ENCODE measurements at places on chromosomes 13 and 19.

- DNase-seq = no peak
Measured at GRCh38 chr19:42185277-42185676, 32.2 kb downstream of the DEDD2 start.

- DNase-seq = no peak
Measured at GRCh38 chr13:99995104-99995588, 13.6 kb downstream of the ZIC2 start.

DNA sequence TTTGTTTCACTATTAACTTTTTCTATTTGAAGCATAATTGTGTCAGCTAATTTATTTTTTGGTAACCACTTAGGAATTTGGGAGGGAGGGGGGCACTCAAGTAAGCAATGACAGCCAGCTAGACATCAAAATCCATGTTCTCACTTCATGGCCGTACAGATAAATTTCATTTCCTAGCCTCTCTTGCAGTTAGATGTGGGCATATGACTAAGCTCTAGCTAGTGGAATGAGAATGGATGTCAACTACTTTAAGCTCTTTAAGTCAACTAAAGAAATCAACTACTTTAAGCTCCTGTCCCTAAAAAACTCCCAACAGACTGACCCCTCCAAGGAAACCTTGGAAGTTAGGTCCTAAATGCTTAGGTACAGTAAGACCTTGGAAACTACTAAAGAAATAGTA lies 92.0 kb downstream of the KCNRG start:
- DNase-seq = no peak

GRCh38 chr19:17404621-17405249 lies 695 bp downstream of the BST2 start:
- no peak for DNase-seq

GRCh38 chr13:74027161-74027779 lies 106.9 kb downstream of the KLF12 start:
- no peak for DNase-seq

DNA sequence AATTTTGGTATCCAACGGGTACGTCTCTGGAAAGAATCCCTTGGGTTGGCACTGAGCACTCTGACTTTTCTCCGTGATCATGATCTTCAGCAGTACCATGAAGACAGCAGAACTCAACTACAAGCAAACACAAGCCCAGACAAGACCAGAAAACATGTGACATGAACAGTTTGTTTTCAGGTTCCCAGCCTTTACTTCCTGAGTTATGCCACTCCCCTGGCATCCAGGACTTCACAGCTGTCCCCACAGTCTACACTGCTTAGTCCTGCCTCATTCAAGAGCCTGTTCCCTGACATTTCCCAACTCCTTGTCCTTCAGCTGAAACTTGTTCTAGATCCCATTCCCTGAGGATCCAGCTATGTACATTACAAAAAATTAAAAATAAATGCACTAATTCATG lies 4.9 kb upstream of the N4BP2L1 start:
- no peak for DNase-seq

- DNase-seq = no peak
Measured at GRCh38 chr13:34038541-34039068, 220.7 kb downstream of the RFC3 start.

- no peak for DNase-seq
Measured at GRCh38 chr13:102902789-102903347, 57.0 kb downstream of the ERCC5 start.

- DNase-seq = no peak
Measured at GRCh38 chr19:27745978-27746542, 1466.9 kb downstream of the UQCRFS1 start.

- no peak for DNase-seq
Measured at GRCh38 chr19:10450853-10451609, 30.7 kb downstream of the PDE4A start.

GRCh38 chr13:96797136-96797535 lies 197.1 kb downstream of the OXGR1 start:
- DNase-seq = no peak

DNA sequence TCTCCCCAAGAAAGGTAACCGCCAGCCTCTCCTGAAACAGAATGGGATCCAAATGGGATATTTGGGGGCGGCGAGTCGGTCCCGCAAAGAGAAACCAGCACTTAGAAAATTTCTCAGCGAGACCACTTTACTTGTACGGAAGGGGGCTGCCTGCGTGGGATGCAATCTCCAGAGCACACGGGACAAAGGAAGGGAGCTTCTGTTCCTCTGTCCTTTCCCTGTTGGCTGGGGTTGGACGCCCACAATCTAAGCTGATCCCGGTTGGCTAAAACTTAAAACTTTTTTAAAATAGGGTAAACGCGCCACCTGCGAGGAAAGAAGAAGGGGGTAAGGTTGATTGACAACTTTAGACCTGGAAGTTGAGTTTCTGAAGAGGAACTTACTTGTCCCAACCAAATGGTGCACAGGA lies 826 bp upstream of the BSG start:
- no peak for DNase-seq

DNA sequence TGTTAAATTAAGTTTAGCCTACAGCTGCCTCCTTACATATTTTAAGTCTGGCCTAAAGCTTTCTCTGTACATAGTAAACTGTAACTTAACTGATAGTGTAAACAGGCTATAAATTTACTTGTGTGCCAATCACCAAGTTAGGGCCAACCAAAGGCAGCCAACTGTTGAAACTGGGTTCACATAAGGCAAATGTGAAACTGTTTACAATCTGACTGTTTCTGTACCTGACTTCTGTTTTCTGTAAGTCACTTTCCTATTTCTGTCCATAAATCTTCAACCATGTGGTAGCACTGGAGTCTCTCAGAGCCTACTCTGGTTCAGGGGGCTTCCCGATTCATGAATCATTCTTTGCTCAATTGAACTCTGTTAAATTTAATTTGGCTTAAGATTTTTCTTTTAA lies 103.1 kb downstream of the RAP2A start:
- DNase-seq = no peak

DNA sequence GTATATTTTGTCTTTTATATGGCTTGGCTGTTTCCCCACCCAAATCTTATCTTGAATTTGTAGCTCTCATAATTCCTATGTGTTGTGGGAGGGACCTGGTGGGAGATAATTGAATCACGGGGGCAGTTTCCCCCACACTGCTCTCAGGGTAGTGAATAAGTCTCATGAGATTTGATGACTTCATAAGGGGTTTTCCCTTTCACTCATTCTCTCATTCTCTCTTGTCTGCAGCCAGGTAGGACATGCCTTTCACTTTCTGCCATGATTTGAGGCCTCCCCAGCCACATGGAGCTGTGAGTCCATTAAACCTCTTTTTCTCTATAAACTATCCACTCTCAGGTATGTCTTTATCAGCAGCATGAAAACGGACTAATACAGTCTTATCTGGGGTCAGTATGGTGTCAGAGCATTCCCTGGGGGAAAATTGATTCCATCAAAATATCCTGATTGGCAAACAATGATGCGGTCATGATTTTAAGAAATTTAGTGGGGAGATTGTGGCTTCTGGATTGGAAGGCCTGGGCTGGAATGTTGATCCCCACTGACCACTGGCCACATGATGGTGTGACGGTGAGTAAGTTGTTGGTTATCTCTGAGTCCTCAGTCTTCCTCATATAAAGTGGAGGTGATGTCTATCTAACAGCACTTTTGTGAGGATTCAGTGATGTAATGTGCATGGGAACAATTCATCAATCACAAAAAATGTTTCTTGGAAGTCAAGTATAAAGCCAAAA lies 27.5 kb upstream of the ANKRD10 start:
- no peak for DNase-seq

DNA sequence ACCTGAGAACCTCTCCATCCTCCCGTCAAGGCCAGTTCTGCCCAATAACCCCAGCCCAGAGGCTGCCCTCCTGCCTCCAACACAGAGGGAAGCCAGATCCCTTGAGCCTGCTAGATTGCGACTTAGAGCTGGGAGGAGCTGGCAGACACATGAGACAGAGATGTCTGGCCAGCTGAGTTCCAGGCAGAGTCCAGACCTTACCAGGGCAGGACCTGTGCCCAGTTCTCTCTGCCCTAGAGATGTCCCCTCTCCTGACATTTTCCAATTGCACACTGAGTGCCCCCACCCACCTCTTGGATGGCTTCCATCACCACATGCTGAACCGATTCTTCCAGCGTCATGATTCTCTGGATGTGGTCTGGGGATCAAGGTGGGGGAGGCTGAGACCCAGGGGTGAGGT lies 3.0 kb downstream of the HOOK2 start:
- DNase-seq = no peak

DNA sequence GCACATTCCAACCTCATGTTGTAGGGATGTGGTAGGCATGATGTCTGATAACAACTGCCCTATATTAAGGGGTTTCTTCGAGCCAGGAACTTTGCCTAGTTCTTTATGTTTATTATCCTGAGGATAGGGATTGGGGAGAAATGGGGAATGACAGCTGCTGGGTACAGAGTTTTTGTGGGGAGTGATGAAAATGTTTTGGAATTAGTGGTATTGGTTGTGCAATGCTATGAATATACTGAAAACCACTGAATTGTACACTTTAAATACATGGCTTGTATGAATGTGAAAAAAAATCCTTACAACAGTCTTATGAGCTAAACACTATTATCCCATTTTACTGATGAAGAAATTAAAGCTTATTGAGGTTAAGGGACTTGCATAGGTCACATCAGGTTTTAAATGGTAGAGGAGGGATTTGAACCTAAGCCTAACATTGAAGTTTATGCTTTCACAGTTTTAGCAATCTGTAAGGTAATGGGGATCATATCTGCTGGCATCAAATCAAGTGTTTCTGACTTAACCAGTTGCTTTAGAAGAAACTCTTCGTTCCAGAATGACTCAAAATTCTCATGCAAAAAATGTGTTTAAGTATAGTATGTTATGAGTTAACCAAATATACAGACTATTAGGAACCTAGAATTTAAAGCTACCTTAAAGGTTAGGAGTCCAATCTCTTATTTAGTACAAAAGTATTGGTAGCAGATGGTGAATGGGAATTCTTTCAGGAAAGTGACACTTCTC lies 61.4 kb downstream of the ERCC5 start:
- no peak for DNase-seq

DNA sequence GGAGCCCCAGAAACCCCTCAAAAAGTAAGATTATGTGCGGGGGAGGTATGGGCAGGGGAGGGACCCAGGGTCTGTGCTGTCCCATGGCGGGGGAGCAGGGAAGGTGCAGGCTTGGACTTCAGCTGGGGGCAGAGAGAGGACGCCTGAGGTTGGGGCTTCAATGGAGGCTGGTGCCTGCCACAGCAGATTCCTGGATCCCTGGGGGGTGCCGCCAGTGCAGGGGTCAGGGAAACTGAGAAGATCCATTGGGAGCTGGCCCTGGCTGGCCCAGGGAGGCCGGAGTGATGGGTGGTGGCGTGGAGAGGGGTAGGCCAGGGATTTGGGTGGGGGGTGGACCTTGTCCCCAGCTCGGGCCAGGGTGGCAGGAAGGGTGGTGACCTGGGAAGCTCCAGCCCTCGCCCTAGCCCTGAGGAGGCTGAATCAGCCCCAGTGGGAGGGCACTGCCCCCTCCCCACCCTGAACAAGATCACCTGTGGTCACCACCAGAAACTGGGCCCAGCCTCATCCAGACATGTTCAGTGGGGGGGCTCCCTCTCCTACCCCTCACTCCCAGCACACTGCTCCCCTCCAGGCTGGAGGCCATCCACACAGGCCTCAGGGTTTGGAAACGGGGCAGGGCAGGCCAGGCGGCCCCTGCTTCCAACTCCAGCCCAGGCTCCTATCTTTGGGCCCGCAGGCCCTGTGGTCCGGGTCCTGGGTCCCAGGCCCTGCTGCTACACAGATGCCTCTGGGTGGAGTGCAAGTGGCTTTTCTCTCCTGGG lies 1.4 kb downstream of the NKPD1 start:
- no peak for DNase-seq

DNA sequence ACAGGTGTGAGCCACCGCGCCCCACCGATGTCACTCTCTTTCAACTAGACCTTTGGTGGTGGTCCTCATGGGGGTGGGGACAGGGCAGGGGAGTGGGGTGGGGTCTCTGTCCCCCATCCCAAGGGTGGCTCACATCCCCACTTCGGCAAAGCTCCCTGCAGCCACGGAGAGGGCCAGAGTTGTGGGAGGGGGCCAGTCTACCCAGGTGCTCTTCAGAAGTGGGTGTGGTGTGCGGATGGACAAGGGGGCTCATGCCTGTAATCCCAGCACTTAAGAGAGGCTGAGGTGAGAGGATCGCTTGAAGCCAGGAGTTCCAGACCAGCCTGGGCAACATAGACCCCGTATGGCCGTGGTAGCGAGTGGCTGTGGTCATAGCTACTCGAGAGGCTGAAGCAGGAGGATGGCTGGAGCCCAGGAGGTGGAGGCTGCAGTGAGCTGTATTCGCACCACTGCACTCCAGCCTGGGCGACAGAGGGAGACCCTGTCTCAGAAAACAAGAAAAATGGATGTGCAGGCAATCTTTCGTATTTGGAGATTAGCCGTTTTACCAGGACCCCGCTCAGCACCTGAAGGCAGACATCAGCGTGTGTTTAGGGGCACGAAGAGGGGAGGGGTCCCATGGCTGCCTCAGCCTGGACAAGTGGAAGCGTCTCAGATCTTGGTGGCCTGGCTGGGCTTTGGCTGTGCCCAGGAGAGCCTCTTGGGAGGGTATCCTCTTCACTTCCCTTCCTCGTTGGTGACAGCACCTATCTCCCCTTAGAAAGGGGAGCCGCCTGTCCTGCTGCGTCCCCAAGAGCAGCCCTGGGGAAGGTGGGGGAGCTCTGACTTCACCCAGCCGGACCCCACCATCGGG lies 846 bp downstream of the TGFBR3L start:
- no peak for DNase-seq
